ENCODE measurements at places on chromosomes 2 and 18.
A peak's percentile ranks its signal among the peaks of the same experiment; 100 is the strongest.

DNA sequence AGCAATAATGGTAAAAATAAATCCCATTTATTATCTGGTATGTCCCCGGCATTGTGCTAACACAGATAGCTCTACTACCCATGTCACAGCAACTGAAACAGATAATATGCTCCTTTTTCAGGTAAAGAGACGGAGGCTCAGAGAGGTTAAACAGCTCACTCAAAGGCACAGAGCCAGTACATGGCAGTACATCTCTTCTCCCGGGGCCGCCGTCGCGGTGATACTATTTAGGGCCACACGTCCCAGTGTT is 693 bp upstream of the PDK1 start:
- DNase-seq, result no peak

- peak; percentile 84 for DNase-seq
Measured at GRCh38 chr2:62038975-62039771, 133.7 kb downstream of the COMMD1 start.

GRCh38 chr2:152254486-152254885 is 78.9 kb upstream of the STAM2 start:
- no peak for DNase-seq

- no peak for DNase-seq
Measured at GRCh38 chr2:222835143-222835822, 25.6 kb upstream of the ACSL3 start.

- DNase-seq, result no peak
Measured at GRCh38 chr2:239298116-239298804, 102.6 kb downstream of the HDAC4 start.

DNA sequence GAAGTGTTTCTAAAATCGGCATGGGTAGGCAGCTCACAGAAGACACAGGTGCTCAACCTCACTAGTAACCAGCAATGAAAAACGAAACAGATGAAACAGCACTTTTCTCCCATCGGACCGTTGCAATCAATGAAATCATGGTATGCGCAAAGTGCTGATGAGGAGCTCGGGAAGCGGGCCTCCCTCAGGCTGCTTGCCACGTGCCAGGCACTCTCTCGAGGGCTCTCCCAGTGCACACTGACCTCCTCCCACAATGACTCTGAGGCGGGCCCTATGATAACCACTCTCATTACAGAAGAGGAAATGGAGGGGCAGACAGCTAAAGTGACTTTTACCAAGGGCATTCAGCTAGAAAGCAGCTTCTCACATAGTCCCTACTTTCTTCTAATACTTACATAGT is 3.8 kb upstream of the ANKRD23 start:
- DNase-seq, result no peak

DNA sequence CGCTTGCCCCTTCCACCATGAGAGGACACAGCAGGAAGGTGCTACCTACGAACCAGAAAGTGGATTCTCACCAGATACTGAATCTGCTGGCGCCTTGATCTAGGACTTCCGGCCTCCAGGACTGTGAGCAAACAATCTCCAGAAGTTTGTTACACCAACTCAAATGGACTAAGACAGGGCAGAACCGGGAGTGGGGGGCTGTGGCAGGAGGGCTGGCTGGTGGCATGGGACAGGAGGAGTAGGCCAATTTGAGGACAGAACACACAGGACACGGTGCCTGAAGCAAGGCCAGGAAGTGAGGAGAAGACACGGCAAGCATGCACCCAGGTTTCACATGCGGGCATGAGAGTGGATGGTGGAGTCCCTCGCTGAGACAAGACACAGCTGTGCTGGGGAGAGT is 40.1 kb downstream of the CRACDL start:
- no peak for DNase-seq

DNA sequence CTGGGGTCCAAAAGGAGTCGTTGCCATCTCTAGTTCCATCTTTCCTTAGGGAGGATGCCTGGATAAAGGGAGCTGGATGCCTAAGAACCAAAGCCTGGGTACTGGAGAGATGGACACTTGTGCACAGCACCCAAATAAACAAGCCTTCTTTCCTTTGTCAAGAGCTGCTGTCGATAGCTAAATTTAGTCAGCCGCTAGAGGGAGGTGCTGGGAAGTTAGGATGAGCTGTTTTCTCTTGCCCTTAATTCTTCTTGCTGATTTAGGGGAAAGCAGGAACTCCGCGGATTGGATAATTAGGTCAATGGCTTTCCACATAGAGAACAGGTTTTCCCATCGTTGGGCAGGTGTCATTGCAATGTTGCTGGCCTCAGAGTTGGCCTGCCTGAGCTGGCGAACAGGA is 30.9 kb upstream of the SERPINB12 start:
- peak; percentile 3 for DNase-seq

DNA sequence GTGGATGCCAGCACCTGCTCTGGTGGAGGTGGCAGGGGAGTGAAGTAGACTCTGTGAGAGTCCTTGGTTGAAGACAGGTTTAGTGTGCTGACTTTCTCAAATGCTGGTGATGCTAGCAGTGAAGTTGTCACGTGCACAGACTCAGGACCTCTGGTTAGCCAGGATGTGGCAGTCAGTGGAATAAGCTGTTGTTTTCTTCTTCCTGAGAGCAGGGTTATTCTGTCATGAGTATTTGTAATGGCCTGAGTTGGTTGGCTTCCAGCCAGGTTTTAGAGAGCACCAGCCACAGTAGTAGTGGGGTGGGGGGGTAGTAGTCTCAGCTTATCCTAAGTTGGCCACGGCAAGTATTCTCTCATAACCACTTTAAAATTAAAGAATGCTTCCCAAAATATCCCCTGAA is 238.5 kb upstream of the FBXO11 start:
- DNase-seq, result no peak

GRCh38 chr2:22855761-22856184 is 529.2 kb upstream of the KLHL29 start:
- DNase-seq, result no peak

GRCh38 chr18:60247103-60247502 is 125.5 kb downstream of the MC4R start:
- no peak for DNase-seq

- no peak for DNase-seq
Measured at GRCh38 chr2:120508567-120509041, 162.7 kb downstream of the INHBB start.

- no peak for DNase-seq
Measured at GRCh38 chr2:10412380-10412779, 35.7 kb downstream of the ODC1 start.

GRCh38 chr2:68739595-68740399 is 5.2 kb downstream of the ARHGAP25 start:
- no peak for DNase-seq

GRCh38 chr2:239546541-239546940 is 145.7 kb upstream of the HDAC4 start:
- DNase-seq, result no peak

DNA sequence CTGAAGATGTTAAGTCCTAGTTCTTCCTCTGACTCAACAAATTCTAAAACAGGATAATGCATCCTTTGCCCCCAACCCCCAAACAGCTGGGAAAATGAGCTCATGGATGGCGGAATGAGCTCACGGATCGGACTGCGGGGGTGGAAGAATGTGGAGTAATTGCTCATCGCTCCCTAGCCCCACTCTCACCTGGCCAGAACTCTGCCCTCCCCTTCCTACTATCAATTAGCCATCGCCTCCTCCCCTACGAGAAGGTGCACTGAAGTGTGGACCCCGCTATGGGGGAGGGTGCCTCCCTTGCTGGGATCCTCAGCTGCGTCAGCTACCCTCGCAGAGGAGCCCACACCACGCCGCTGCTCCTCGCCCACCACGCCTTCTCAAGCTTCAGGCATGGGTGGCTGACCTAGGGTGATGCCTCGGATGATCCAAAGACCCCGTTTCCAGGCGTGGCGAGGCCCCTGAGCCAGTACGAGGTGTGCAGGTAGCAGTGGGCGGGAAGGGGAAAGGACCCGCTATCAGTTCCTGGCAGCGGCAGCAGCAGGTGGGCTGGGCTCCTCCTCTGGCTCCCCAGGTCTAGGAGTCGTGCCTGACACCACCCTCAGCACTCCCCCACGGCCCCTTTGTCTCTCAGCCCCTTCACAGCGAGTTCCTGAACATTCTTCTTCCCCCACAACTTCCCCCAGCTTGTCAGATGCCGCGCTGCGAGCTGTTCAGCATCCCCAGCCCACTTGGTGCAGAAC is 82.1 kb upstream of the POMC start:
- DNase-seq, result no peak

DNA sequence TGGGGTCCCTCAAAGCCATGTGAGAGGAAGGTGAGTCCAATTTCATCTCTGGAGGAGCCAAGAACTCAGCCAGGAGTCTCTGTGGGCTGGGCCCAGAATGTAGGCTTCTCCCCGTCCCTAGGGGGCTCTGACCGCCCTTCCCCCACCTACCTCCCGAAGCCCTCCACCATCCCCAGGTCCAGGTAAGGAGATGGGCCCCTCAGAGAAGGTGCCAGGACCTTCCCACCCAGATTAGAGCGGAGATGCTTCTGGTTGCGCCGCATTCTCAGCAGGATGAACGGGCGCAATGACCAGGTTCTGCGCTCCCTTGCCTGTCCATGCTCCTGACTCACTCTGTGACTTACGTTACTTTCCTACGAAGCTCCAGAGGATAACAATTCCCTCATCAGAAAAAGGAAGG is 23.0 kb downstream of the ST8SIA5 start:
- DNase-seq, result no peak

DNA sequence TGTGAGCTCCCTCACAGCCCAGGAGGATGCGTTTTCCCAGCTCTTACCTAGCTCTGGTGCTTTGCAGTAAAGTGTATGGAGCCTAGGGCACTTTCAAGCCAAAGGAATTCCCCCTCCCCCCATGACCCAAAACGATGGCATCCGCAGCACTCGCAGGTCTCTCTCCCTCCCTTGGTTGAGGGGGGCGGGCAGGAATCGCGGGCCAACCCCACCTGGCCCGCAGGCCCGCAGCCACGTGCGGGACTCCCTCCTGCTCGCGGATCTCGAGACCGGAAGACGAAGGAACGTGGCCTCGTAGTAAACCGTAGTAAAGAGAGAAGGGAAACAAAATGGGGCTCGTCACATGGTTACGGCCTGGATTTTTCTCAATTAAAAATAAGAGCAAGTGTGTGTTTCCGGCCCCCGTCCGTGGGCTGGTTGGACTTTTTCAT is 8.5 kb downstream of the IRS1 start:
- no peak for DNase-seq

DNA sequence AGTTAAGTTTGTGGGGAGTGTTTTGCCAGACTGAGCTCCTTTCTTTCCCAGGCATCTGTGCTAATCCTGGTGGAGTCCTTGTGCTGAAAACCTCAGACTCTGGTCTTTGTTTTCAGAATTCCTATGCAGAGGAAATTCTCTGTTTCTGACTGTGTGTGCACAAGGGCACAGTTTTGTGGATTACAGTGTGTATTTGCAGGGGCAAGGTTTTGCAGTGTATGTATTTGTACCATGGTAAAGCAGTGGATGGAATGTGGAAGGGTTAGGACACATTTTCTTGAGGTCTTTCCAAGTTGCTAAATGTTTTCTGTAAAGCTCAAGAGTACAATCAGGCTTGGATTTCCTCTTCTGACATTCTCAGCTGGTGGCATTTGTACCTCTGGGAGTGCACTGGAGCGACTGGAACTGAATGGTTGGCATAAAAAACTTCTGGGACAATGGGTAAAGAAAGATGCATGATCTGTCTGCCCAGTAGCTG is 139.5 kb upstream of the RND3 start:
- no peak for DNase-seq

- DNase-seq, result no peak
Measured at GRCh38 chr18:32910694-32911296, 138.0 kb upstream of the KLHL14 start.

DNA sequence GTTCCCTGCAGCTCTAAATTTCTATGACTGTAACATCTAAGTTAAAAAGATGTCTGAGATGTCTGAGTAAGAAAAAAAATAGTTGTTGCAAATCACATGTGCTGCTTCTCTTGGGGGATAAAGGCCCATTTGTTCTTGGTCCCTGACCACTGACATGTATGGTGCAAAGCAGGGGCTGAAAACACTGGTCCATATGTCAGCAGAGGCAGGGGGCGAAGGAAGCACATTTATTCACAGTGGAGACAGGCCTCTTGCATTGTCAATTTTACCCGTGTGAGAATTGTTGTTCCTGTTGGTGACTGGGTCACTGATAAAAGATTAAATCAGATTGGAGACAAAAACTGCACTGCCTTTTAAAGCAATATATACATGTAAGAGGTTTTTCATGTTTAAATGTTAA is 38.8 kb downstream of the PRKCE start:
- no peak for DNase-seq

DNA sequence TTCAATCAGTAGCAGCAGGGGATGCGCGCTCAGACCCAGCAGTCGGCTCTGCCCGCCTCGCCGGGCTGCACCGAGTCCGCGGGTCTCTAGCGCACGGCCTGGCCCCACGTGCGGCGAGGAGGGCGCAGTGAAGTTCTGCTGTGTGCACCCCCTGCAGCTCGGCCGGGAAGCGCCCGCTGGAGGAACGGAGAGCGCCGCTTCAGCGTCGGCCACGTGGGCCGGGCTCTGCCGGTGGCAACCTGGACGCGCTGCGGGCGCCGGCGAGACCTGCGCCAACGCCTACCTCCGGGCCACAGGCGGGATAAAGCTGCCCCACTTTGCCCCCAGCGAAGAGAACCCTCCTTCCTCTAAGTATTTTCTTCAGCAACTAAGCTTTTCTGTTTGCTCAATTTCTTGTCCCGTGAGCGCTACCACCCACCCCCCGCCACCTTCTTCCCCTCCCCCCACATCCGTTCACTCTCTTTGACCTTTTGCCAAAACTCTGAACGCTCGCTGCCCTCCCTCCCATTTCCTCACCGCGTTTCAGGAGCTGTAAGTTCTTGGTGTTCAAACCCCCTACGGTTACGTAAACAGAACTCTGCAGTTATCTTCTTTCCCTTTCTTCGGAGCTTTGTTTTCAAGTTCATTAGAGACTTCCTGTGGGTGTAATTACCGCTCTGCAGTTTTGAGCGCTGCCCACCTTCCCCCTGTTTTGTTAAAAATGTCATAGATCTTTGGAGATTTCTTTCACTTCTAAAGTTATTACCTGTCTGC is 42.6 kb upstream of the EDAR start:
- DNase-seq, result no peak

DNA sequence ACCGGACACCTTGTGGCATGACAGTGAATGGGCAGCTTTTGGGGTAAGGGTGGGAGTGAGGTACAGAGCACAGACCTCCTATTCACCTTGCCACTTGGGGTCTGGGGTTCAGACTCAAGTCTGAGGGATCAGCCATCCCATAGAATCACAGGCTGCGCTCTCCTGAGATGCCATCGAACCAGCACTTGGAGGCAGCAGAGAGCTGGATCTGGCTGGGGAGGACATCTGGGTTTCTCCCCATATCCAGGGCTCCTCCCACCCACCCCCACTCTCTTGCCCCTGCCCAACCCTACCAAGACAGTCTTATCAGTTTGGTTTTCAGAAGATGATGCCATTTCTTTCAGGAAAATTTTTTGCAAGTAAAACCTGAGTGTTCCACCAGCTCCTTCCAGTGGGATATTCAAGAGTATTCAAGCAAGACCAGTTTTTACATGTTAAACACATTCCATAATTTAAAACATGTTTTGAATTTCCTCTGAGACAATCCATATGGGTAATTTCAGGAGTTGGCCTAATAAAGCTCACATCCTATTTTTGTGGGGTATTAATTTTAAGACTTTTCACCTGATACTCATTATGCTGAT is 29.2 kb upstream of the TEX44 start:
- no peak for DNase-seq

GRCh38 chr18:32961538-32961937 is 188.7 kb upstream of the KLHL14 start:
- no peak for DNase-seq

- no peak for DNase-seq
Measured at GRCh38 chr2:46645681-46646162, 166.4 kb downstream of the TMEM247 start.
